Activated T-helper 1 cell treated with anti-CD3 and anti-CD28 coated beads, Interleukin-2, amount 50 U/mL, for 16 hours (primary cell): ENCODE measurements at places on chromosomes 5 and 9.

DNA sequence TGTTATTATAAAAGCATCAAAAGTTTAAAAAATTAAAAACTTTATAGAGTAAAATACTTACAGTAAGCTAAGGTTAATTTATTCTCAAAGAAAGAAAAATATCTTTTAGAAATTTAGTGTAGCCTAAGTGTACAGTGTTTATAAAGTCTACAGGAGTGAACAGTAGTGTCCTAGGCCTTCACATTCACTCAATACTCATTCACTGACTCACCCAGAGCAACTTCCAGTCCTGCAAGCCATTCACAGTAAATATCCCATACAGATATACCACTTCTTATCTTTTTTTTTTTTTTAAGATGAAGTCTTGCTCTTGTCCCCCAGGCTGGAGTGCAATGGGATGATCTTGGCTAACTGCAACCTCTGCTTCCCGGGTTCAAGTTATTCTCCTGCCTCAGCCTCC is 73.1 kb upstream of the FST start:
- DNase-seq: no peak

GRCh38 chr5:74009502-74009901 is 383.5 kb downstream of the ARHGEF28 start:
- DNase-seq: no peak

DNA sequence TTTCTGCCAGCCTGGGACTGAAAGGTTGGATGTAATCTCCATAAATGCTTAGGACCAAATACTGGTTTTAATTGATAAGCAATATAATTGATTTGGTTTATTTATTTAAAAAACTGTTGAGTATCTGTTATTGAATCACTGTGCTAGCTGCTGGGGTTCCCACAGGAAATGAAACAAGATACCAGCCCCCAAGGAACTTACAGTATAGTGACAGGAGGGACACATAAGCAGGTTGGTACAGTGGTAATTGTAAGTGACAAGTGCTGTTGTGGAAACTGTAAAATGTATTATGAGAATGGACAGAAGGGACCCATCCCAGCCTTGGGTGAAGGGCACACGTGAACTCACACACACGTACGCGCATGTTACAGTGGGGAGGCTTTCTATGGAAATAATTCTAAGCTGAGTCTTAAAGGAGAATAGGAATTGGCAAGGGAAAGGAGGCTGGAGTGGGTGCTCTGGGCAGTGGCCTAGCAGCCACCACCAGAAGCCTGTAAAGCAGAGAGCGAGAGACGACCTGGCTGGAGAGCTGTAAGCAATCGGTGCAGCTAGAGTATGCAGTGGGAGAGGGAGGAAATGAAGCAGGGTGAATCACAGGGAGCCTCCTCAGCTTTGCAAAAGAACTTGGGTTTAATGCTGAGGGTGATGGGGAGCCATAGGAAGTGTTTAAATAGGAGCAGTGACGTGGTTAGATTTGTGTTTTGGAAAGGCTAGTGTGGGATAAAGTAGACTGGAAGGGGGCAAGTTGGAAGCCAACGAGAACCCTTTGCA is 39.3 kb downstream of the GLRA1 start:
- DNase-seq: no peak

GRCh38 chr5:28344836-28345433 is 1306.5 kb upstream of the CDH9 start:
- no peak for DNase-seq

- DNase-seq: no peak
Measured at GRCh38 chr5:72123764-72124376, 16.6 kb downstream of the MAP1B start.

- no peak for DNase-seq
Measured at GRCh38 chr5:16577677-16578076, 39.1 kb downstream of the RETREG1 start.

DNA sequence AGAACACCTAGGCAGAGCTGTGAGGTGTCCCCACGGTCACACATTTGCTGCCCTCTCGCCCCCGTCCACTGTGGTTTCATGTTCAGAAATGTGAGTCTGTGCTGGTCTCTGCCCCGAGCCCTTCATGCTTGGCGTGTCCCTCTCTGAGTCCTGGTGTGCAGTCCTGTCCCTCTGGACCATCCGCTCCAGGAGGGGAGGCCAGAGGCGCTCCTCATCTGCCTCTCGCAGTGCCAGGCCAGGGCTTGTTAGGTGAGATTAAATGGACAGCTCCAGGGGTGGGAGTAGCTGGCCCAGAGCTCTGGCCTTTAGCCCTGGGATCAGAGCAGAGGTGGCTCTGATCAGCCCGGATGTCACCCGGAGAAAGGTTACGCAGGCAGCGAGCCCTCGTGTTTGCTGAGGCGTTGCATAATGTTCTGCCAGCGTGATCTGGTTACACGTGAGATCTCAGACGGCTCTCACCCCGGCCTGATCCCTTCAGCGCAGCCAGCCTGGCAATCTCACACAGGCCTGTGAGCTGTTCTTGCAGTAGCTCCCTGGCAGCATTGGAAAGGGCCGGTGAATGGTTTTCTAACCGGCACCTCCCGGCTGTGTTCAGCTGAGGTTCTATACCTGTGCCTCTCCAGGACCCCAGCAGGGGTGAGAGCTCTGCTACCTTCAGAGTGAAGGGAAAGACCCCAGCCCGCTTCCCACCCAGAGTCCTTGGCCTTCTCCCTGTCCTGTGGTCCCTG is 24.5 kb downstream of the PTGES2 start:
- no peak for DNase-seq

GRCh38 chr5:9610364-9610763 is 19.8 kb downstream of the TAS2R1 start:
- DNase-seq: no peak

GRCh38 chr9:80957801-80958200 is 731.5 kb downstream of the TLE1 start:
- no peak for DNase-seq

DNA sequence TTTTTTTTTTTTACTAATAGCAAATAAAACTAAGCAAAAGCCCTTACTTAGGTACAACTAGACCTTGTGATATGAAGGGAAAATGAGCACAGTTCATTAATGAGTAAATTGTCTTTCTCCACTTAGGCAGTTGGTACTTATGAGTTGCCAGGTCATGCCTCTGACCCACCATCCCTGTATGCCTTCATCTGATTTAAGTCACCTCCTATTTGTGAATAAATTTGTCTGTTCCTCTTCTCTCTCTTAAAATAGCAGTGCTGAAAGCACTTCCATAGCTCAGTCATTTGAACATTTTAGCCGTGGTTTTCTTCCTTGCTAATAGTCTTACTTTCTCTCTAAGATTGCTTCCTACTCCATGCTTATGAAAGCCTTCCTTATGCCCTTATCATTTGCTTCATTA is 61.4 kb downstream of the SLC44A1 start:
- DNase-seq: no peak

DNA sequence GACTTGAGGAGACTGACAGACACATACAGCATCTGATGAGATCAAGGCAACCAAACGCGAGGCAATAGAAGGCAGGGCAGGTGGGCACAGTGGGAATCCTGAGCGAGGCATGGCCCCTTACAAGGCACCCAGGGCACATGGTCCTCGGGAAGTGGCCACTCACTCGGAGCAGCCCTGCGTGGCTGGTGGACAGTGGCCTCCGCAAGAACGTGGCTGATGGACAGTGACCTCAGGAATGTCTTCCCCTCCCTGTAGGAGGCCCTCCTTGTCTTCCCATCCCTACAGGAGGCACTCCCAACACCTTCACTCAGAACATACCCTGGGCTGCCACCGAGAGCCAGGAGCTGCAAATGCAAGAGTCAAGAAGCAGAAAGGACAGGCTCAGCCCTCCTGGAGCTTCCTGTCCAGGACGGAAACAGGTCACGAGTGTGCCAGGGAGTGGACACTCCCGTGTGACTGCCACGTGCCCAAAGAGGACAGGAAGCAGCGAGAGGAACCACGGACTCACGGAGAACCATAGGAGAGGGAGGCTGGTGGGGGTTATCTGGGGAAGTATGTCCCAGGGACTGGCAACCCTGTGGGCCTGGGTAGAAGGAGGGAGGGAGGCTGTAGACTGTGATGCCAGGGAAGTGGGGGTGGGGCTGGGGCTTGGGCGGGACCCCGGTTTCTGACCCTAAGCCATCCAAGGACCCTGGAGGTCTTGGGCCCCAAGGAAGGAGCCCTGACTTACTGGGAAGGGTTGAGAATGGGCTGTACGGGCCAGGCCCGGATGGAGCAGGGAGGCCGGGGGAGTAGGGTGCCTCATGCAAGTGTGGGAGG is 321.9 kb upstream of the IRX4 start:
- DNase-seq: no peak

- no peak for DNase-seq
Measured at GRCh38 chr5:137621861-137622823, 113.7 kb downstream of the KLHL3 start.

GRCh38 chr5:72005671-72006070 is 101.6 kb upstream of the MAP1B start:
- no peak for DNase-seq

DNA sequence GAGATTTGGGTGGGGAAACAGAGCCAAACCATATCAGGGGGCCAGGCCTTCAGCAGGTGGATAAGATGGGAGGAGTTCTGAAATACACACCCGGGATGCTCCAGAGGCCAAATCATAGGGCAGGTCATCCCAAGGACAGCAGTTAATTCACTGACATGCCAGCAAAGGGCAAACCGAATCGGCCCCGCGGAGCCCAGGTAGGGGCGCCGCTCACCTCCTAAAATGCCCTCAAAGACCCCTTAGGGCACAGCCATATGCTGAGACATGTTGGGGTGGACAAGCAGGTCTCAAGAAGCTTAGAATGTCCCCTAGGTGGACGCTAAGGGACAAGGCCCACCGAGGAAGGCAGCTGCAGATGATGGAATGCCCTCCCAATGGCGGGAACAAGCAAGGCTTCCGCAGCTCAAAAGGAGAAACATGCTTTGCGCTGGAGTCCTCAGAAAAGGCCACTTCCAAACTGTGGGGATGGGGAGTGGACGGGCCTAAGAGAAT is 144.9 kb downstream of the ERCC6L2 start:
- no peak for DNase-seq

- DNase-seq: no peak
Measured at GRCh38 chr9:14215614-14216013, 98.3 kb downstream of the NFIB start.

DNA sequence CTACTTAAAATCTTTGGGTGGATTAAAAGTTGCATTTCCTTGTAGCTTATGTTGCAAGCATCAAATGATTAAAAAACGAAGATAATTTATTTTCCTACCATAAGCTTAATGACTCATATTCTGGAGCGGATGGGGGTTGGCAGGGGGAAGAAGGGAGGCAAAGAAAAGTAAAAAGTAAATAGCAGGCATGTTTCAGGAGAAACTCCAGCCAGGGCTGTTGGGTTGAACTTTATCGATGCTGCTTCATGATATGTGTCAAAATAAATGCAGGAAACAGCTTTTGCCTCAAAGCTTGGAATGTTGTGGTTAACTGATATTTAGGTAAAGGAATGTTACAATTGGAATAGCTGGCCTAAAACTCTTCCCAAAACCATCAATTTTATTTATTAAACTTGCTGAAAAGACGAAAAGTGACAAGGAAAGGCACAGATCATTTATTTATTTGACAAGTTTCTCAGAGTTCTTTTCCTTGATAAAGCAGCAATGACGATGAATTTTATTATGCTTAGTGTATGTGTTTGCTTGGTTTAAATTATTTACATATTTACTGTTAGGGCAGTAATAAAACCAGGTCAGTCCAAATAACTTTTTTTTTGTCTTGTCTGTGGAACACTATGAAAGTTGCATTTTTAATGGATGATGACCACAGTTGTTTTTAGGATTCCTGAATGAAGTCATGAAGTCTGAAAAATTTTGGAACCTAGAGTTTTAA is 177.9 kb downstream of the PCSK1 start:
- DNase-seq: no peak

DNA sequence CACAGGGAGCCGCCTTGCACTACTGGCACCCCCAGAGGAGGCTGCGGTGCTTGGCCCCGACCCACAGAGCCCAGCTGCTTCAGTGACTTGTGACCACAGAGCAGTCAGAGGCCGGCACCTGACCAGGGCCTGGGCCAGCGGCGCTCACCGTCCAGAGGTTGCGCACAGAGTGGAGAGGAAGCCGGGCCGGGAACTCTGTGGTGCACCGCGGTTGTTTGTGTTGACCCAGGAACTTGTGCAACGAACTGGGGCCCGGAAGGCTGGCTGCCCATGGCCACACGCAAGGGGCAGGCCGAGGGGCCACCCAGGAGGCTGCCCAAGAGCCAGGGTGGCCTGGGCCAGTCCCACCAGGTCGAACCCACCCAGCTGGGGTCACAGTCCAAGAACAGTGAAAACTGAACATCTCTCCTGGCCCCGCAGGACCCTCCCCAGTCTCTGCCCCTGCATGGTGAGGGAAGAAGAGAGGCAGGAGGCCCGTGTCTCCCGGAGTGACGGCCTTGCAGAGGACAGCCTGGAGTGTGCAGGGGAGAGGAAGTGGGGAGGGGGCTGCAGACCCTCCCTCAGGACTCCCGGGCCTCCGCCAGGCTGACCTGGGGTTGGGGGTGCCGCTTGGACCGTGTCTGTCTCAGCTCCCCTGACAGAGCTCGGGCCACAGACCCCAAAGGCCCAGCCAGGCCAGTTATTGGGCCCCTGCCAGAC is 42.8 kb upstream of the EGFL7 start:
- DNase-seq: no peak

GRCh38 chr5:150409638-150410523 is 2.8 kb downstream of the CD74 start:
- no peak for DNase-seq

GRCh38 chr9:126113176-126113575 is 213.5 kb upstream of the MVB12B start:
- DNase-seq: no peak

GRCh38 chr5:179342577-179342976 is 2.7 kb downstream of the ADAMTS2 start:
- no peak for DNase-seq

GRCh38 chr9:131960311-131960710 is 119.4 kb downstream of the MED27 start:
- no peak for DNase-seq

DNA sequence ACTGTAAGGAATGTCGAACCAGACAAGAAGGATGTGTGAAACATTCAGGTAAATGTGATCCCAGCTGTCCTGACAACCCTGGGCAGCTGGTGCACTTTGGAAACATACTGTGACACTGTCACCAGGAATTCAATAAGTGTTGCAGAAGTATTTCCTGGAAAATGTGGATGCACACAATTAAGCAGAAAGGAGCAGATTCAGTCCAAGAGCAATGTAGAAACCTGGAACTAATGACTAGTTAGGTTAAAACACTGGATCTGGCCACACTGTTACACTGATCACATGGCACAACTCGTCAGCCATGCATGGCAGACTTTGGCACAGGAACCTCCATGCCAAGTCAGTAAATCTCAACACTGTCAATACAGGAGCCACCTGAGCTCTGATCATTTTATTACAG is 109.0 kb downstream of the FAM174A start:
- DNase-seq: no peak
